Left lobe of liver (tissue), 2 donors: ENCODE measurements at places on chromosomes 6 and 20.

GRCh38 chr20:61918548-61918947 lies 147.1 kb downstream of the TAF4 start:
- no peak for DNase-seq

DNA sequence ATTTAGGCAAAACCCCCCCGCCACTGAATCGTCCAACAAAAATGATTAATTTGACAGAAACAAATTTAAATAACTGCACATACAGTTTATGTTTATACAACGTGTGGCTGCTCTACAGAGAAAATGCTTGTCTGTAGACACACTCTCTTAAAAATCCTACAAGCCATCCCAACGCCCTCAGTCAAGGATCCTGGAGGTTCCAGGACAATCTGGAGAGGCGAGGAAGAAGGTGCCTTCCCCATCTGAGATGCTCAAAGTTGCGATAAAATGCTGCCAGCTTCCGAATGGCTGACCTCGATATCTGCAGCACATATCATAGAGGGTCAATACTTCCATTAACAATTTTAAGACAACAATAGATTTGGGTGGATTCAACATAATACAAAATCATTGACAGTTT lies 25.3 kb downstream of the ZNF217 start:
- no peak for DNase-seq

- DNase-seq = no peak
Observed at GRCh38 chr6:74585753-74586152, 620.1 kb downstream of the COL12A1 start.

DNA sequence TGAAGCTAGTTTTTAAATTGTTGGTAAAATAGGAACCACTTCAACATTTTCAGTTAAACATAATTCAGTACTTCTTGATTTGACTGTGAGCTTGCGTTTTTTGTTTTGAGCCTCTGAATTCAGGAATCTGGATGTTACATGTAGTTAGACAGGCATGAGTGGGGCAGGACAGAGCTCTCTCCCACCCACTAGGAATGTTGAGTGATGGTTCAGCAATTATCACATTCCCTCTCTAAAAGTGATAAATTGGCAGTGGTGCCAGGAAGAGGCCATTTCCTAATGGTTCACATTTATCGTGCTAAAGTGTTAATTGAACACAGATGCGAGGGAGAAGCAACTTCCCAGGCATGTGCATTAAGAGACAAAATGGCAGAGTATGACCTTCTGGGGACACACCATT lies 465.5 kb upstream of the HTR1E start:
- DNase-seq = no peak

GRCh38 chr6:112827793-112828192 lies 480.7 kb downstream of the RFPL4B start:
- DNase-seq = peak; percentile 44

DNA sequence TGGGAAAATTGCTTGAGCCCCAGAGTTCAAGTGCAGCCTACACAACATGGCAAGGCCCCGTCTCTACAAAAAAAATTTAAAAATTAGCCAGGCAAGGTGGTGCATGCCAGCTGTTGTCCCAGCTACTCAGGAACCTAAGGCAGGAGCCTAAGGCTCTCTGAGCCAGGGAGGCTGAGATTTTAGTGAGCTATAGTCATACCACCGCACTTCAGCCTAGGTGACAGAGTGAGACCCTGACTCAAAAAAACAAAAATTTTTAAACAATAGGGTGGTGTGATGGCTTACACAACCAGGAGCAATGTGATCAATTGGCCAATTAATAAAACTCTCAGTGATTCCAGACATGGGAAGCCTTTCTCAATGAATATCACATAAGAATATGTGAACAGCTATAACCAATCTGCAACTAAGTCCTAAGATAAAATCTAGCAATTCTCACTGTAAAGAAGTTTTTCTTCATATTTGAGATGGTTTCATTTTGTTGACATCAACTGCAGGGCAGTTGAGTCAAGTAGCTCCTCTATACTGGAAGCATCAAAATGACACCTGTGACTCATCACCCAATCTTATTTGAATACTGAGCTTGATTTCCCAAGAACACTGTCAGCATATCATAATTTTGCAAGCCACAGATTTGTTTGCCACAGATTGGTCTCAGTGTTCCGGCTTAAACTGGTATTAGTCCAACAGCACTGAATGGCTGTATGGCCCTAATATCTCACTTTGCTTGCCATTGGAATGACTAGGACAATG lies 169.0 kb upstream of the GJE1 start:
- no peak for DNase-seq

- no peak for DNase-seq
Observed at GRCh38 chr6:137843211-137843610, 23.8 kb upstream of the TNFAIP3 start.

DNA sequence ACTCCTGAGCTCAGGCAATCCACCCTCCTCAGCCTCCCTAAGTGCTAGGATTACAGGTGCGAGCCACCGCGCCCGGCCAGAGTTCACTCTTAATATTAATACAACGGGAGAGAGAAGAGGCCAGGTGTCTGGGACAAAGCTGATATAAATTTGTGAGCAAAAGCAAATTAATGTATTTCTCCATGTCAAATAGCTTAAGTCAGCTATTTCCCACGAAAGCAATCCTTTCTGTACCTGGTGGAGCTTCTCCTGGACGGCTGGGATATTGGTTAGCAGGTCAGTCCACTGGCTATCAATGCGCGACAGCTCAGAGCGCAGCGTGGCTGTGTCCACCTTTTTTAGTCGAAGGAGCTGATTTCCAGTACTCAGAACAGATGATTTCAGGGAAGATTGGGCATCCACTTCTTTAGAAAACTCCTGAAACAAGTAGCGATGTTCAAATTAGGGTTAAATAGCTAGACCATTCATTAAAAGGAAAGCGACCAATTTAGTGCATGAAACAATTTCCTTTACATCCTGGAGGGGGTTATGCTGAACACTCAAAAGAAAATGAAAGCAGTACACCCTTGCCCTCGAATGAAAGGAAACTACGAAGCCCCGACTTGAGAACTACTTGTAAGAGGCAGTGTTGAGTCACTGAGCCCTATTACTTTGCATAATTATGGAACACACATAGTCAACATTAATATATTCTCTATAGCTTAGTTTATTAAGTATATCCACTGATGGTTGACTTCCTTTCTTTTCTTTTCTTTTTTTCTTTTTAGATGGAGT lies 403.4 kb downstream of the SYNE1 start:
- no peak for DNase-seq

DNA sequence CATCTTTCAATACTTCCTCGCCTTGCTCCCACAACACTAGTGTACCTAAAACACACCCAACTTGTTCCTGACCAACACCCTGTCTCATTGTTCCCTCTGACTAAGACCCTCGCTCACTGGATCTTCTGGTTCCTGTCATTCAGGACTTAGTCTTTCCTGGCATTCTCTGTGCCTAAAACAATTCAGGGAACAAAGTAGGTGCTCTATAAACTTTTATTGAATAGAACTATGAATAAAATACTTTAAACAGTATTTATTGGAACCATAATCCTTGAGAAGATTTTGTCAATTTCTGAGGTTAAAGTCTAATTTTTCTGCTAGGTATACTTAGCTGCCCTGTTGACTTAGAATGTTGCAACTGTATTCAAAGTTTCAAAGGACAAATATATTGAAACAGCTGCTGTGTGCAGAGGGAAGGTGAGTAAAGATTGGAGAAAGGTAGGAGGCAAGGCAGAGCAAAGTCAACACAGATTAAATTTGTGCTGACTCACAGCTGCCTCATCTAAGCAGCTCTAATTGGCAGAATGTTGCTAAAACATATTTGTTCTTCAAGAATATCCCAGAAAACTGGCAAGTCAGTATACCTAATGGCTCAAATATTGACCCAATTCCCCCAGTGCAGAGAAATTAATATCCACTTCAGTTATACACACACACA lies 37.6 kb downstream of the GSTA2 start:
- DNase-seq = peak; percentile 59

DNA sequence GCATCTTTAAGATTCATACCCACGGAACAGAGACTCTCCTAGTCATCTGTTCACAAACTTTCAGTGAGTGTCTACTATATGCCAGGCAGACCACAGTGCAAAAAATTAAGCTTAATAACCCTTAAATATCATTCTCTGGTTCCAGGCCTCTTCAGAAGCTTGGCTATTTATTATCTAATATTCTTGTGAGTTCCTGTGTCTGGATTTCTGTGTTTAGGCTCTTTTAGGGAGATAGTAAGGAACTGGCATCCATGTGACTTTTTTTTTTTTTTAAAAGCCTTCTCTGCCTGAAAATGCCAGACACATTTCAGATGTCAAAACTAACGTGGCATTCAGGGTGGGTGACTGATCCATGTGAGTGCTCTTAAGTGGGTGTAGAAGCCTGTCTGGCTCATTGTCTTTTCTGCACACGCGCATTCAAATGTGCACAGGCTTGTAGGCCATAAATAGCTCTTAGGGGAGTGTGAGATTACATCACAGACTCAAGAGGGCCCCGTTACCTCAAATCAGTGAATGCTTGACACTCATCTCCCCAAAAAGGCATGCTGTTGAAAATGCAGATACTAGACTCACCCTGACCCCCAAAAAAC lies 141.9 kb downstream of the GMPR start:
- DNase-seq = no peak

GRCh38 chr20:48708630-48709029 lies 119.2 kb downstream of the PREX1 start:
- DNase-seq = no peak

DNA sequence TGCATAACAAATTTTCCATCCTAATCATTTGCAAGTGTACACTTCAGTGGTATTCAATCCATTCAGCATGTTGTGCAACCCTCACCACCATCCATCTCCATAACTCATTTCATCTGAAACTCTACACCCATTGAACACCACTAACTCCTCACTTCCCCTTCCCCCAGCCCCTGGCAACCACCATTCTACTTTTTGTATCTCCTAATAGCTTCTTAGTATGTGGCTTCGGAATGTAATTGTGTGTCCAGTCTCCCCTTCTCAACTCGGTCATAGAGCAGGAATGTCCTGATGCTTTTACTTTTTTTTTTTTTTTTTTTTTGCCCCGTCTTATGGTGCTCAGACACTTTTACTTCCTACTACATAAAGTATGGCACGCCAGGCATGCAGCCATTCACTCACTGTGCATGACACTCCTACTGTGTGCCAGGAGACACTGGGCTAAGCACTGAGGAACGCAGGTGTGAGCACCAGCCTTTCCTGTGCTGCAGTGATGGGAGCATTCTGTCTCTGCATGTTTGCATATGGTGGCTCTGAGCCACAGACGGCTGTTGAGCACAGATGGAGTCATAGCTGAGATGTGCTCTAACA lies 15.3 kb downstream of the HCK start:
- DNase-seq = no peak

DNA sequence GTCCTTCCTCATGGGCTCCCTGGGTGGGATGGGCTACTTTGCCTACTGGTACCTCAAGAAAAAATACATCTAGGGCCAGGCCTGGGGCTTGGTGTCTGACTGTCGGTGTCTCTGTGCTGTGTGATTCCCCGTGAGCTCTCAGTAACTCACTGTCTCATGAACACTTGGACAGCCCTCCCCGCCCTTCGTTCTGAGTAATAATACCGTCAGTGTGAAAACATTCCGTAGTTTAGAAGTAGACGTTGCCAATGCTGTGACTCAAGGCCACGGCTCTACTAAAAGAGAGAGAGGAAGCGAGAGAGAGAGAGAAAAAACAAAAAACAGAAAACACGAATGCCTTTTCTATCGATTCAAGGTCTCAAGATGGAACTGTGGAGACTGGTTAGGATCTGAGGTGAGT lies 31.8 kb downstream of the FITM2 start:
- no peak for DNase-seq

- DNase-seq = no peak
Observed at GRCh38 chr6:12555267-12555666, 161.3 kb upstream of the PHACTR1 start.

GRCh38 chr6:157184202-157185015 lies 138.9 kb downstream of the TMEM242 start:
- DNase-seq = peak; percentile 83

DNA sequence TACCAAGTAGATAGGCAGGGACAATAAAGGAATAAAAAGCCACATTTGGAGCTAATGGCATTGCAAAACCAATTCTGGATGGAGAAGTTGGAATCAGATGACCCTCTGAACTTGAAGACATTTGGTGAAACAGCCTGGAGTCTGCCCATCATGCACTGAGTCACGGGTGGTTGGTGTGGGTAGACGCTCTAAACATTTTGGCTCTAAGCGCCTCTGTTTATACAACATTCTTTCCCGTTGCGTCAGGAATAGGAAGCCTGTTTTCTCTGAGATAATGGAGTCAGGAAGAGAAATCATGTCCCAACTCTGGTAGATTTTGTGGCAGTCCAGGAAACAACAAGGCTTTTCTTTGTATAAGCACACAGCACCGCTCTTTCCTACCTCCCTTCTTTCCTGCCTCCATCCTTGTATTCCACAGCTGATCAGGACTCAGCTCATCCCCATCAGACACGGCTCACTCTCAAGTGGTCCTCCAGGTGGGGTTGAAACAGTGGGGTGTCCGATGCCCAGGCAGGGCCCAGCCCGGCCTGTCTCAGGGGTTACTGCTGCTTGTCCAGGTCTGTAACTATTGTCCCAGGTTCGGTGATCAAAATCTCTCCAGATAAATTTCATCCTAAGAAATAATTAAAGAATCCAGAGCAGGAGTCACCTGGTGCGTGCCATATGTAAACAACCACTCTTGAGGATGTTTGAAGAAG lies 12.1 kb upstream of the RAMACL start:
- DNase-seq = no peak

- no peak for DNase-seq
Observed at GRCh38 chr6:31170987-31171671, 647 bp upstream of the POU5F1 start.

- DNase-seq = no peak
Observed at GRCh38 chr6:48610846-48611245, 499.8 kb upstream of the PTCHD4 start.

DNA sequence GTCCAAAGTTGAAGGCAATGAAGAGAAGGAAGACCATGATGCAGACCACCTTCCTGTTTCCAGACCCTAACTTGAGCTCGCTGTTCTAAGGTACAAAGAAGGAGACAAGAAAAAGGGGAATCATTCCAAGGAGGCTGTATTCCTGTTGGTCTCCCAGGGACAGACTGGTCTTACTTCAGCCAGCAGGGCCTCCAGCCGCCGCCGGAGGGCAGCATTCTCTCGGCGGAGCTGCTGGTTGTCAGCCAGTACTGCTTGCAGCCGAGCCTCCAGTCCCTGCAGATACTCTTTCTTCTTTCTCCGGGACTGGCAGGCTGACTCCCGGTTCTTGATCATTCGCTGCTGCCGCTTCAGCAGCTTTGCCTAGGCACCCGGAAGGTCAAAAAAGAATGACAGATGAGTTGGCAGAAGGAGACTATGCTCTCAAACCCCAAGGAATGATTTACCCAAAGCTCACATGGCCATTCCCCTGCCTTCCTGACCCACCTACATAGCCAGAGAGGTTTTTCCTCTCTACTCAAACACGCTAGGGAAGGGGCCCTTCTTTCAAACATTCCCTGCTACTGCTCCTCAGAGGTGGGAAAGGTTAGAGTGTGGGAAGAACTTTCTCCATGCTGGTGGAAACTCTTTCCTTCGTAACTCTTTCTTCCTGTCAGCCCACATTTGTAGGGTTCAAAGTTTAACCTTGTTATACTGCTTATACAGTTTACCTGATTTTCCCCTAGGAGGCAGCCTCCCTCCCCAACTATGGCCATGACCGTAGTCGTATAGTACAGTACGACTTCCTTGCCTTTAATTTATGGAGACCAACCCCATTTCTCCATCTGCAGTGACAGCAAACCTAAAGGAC lies 9.0 kb downstream of the ATF6B start:
- DNase-seq = peak; percentile 88

- no peak for DNase-seq
Observed at GRCh38 chr20:16710781-16711180, 19.0 kb upstream of the SNRPB2 start.
